SK-MEL-5 (cell line): ENCODE measurements at places on chromosomes 16 and 17.

DNA sequence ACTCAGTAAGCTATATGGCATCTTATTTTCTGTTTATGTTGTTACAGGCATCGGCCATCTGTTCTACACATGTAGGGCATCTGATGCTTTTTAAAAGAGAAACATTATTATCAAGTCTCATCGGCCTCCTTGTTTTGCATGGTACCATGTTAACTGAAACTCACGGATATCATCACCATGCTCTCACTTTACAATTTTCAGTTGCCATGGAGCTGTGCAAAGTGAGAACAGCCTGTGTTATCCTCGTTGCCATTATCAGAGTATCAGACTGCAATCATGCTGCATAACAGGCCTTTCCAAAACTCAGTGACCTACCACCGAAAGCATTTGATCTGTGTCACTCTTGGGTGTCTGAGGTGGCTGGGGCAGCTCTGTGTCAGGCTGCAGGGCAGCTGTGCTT is 110.3 kb downstream of the C17orf67 start:
- no peak for DNase-seq

- DNase-seq: no peak
These were observed at the start of gene ACSM5 for GRCh38 chr16:20409398-20410120. TSS of gene ACSM5 (plus strand) at chr16:20409534. CDS start at chr16:20411485, 1,951 bp downstream.

DNA sequence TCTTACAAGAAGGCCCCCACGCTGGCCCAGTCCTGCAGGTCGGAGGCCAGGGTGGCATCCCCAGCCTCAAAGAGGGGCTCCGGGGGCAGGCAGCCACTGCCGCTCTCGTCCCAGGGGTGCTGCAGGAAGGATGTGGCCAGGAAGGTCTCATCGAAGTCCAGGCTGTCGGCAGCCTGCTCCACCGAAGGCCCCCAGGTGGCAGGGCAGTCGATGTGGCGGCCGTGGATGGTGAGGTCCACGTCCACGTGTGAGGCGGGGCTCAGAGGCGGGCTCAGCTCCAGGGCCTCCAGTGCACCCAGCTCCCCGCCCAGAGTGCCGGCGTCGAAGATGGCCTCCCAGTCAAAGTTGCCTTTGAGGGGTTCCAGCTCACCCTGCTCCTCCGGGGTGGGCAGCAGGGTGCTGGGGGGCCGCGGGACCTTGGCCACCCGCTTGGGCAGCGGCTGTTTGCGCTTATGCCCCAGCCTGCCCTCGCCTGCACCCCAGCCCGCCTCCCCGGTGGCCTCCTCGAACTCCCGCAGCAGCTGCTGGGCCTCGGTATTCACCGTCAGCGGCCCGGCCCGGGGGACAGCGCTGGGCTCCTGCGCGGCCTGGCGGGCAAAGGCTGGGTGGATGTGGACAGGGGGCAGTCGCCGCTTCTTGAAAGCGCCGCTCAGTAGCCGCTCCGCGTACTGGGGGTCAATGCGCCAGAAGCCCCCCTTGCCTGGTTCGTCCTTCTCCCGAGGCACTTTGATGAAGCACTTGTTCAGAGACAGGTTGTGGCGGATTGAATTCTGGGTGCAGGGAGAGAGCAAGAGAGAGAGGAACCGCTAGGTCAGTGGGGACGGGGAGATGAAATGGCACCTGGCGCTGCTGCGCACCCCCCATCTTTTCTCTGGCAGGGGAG is 3.5 kb downstream of the FOXJ1 start:
- no peak for DNase-seq

DNA sequence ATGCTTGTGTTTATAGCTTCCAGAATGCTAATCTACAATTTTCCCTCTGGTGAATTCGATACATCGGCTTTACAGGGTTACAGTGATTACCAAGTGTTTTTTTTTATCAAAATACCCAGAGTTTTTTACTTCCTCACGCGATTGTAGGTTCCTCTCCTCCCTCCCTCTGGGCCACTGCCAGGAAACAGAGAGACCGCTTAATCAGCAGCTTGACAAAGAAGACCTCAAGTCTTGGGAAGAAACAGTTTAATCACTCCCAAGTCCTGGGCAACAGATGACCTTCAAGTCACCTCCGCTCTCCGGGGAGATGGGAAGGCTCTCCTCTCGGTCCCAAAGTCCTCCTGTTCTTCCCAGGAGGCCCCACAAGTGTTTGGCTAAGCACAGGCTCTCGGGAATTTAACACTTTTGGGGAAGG is 23.5 kb downstream of the SMTNL2 start:
- peak; percentile 17 for DNase-seq

GRCh38 chr17:75869282-75870141 is 8.9 kb downstream of the TRIM47 start:
- peak; percentile 91 for DNase-seq

DNA sequence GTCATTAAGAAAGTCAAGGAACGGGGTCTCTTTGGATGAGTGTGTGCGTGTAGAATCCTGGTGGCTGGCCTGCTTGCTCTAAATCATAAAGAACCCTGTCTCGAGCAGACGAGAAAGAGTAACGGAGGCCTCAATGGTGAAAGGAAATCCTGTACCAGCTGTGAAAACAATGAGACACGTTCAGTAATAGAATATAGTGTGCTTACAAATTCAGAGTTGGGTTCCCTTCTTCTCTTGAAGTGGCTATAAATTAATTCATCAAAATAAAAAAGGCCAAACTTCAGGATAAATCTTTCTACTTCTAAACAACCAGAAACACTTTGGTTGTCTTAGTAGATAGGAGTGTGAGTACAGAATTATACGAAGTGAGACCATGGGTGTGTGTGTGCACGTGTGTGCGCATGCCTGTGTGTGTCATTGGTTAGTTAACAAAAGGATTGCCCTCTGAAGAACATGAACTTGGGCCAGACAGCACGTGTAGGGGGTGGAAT is 48.5 kb downstream of the WWOX start:
- DNase-seq: no peak

DNA sequence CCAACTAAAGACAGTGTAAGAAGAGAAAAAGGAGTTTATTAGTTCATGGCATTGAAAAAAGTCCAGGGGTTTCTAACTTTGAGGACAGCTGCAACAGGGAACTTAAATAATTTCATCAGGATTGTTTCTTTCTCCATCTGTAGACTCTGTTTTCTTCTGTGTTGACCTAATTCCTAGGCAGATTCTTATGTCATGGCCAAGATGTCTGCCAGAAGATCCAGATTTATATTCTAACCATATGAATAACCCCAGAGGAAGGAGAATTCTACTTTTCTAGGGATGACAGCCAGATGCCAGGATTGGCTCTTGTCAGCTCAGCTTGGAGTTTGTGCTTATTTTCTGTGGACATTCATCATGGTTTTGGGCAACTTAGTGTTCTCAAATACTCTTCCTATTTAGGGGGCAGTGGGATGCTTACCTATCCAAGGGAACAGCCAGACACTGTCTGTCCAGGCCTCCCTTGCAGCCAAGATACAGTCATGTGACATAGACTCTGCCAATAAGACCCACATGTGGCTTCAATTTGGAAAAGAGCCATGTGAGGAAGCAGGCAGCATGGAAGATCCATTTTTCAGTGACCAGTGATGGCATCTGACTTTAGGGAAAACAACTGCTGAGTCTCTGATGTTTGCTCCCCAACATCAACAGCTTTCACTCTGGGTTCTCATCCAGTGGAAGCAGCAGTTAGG is 18.2 kb downstream of the PCTP start:
- no peak for DNase-seq

GRCh38 chr16:79640513-79641360 is 40.2 kb upstream of the MAF start:
- no peak for DNase-seq

DNA sequence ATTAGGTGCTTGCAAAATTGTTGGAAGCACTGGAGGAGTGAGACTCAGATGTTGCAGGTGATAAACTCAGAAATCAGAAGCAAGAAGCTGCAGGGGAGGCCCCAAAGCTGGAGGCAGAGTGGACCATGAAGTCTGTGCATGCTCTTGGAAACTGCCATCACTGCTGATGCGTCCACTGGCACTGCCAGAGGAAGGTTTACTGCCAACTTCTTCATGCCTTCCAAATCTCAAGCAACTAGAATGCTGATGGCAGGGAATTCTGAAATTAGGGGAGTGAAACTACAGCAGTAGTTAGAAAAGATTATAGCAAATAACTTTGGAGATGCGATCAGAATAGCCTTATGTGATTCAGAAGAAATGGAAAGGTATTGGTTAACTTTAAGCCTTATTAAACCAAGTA is 277.1 kb upstream of the SDK2 start:
- no peak for DNase-seq

DNA sequence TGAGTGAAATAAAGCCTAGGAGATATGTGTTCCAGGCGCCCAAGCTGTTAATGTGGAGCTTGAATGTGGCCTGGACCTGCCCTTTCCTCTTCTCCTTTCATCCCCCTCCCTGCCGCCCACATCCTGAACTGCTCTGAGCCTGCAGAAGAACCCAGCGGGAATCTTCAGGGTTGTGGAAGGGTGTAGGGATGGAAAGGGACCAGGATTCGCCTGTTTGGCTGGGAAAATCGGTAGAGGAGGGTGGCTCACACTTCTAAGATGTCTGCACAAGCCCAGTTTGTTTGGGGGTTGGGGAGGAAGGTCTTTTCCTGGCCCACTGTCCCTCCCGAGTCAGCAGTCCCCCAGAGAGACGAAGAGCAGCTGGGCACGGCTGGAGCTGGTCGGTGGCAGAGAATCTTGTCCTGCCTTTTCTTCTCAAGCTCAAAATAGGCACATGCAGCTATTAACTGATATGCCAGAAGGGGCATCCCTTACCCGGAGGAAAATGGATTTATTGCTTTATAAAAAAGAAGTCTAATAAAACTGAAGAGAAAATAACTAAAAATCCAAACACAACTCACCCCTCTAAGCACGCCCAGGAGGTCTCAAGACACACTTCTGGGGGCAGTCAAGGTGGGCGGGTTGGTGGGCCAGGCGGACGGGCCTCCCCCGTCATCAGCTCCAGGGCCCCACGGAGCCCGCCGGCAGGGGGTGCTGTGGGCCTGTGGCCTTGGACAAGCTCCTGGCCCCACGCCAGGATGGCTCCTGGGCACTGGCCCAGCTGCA is 11.5 kb upstream of the PITPNA start:
- DNase-seq: peak; percentile 81
